Activated T-cell treated with anti-CD3 and anti-CD28 coated beads, Interleukin-2, amount 50 U/mL, for 24 hours (primary cell): ENCODE measurements at places on chromosomes 7 and 10.

DNA sequence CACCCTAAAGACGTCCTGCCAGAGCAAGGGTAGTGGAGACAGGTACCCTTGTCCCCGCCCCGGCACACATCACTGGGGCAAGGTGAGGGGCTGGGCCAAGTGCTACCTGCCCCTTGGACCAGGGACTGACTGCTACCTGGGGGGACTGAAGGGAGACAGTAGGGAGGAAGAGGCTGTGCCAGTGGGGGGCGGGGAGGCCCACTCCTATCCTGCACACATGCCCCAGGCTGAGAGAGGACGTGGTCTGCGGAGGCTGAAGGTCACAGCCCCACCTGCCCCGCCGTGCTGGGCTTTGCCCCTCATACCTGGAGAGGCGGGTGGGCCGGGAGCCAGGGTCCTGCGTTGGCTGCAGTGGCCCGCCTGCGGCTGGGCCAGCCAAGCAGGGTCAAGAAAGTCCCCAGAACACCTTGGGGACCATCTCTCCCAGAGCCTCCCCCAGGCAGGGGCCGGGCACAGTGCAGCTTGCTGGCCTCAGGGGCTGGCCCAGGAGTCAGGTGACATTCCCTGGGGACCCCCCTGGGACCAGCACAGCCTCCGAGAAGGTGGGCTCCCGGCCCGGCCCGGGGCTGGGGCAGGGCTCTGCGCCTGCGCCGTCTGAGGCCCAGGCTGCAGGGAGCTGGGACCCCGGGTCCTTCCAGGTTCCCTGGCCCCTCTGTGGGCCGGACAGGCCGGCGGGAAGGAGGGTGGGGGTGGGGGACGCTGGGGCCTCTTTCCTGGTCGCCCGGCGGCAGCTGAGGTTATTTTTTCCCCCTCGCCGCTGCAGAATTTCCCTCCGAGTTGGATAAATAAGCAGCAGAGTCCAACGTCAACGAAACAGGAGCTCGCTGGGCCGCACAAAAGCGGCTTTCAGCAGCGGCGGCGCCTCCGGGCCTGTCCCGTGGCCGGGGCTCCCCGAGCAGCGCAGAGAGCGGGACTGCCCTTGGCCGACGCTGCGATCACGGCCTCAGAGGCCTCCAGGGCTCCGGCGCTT, 9.8 kb upstream of the FZD9 start:
- DNase-seq, result no peak

DNA sequence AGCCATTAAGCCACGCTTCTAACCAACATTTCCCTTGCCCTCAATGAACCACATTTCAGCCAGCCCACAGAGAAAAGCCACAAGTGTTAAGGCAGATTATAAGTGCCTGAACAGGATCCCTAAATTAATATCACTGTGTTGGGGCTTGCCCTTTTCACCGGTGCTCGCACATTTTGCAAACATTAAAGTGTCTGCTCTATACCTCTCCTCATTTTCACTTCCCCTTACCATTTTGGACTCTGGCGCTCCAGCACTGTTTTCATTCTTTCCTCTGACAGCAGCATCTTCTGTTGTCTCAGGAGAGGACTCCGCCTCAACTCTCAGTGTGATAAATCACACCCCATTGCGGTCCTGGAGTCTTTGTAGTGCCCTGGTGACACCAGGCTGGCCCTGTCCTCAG, 274.2 kb downstream of the BAMBI start:
- no peak for DNase-seq

DNA sequence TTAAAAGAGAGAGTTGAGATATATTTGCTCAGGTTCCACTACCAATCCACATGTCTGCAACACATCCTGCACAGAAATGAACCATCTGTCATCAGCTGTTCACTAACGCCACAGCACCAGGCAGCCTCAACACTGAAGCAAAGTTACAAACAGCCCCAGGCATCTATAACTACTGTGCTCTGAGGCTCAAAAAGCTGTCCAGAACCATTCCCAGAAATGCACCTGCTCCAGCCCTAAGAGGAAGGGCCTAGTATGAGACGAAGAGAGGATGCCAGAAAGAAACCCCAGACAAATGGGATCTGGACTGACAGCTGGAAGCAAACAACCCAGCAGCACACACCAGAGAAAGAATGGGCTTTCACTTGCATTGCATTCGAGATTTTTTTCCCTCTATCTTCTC, 159.3 kb downstream of the ELMO1 start:
- DNase-seq, result no peak

DNA sequence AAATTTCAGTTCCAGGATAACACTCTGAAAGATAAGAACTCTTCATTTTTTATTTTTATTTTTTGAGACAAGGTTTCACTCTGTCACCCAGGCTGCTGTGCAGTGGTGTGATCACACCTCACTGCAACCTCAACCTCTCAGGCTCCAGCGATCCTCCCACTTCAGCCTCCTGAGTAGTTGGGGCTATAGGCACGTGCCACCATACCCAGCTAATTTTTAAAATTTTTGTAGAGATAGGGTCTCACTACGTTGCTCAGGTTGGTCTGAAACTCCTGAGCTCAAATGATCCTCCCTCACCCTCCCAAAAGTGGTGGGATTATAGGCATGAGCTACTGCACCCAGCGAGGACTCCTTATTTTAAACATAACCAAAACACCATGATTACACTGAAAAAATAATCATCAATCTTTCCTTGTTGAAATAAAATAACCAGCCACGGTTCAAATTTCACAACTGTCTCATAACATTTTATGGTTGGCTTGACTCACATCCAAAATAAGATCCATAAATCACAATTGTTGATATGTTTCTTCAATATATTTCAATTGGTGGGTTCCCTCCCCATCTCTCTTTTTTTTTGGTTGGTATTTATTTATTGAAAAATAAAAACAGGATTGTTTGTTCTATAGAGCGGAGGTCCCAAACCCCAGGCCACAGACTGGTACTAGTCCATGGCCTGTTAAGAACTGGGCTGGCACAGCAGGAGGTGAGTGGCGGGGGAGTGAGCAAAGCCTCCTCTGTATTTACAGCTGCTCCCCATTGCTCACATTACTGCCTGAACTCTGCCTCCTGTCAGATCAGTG, 60.1 kb upstream of the FAM171A1 start:
- DNase-seq, result no peak

DNA sequence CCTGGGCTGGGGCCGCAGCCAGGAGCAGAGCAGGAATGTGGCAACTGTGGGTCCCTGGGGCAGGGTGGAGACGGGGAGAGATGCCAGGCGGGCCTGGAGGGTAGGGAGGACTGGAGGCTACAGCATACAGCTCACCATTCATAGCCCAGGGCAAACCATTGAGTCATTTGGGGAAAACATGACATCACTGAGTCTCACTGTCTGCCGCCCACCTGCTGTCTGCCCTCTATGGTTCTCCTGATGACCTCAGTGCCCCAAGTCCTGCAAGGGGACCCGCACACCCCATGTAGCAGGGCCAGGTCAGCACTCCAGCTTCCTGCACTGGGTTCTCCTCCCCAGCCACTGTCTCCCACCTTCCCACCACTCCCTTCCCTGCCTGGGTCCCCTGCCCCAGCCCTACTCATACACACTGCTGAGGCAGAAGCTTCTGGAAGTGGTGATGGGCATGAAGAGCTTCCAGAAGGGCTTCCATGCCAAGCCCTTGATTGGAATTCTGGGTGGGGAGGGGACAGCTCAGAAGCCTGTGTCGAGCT, 10.4 kb downstream of the CHST3 start:
- DNase-seq, result peak; percentile 64
